Left cardiac atrium (tissue), 4 donors: ENCODE measurements at places on chromosomes 12 and 14.
A peak's percentile ranks its signal among the peaks of the same experiment; 100 is the strongest.

DNA sequence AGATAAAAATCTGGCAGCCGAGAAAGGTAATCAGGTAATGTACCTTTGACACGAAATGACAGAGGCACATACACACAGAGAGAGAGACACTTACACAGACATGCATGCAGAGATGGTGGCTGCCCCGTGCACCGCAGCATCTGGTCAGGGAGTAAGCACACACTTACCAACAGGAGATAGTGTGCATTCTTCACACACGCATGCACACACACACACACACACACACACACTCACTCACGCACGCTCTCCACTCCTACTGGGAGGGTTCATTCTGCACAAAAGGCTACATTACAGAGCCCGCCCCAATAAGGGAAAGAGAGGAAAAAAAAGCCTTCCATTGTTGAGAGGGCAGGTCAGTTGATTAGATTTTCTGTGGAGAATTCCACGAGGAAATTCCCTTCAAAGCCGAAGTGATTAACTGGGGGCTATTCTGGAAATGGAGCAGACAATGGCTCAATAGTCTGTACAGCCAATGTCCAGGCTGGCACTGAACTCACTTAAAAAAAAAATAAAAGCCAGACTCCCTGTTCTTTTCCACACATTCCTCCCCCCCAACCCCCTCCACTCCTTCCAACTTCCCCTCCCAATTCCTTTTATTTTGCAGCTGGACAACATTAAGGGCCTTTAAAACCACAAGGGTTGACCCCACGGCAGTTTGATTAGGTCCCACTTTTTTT is 1.4 kb upstream of the SOX5 start:
- peak; percentile 21 for DNase-seq

- DNase-seq = peak; percentile 63
Measured at GRCh38 chr12:96242597-96242996, 48.4 kb downstream of the ELK3 start.

DNA sequence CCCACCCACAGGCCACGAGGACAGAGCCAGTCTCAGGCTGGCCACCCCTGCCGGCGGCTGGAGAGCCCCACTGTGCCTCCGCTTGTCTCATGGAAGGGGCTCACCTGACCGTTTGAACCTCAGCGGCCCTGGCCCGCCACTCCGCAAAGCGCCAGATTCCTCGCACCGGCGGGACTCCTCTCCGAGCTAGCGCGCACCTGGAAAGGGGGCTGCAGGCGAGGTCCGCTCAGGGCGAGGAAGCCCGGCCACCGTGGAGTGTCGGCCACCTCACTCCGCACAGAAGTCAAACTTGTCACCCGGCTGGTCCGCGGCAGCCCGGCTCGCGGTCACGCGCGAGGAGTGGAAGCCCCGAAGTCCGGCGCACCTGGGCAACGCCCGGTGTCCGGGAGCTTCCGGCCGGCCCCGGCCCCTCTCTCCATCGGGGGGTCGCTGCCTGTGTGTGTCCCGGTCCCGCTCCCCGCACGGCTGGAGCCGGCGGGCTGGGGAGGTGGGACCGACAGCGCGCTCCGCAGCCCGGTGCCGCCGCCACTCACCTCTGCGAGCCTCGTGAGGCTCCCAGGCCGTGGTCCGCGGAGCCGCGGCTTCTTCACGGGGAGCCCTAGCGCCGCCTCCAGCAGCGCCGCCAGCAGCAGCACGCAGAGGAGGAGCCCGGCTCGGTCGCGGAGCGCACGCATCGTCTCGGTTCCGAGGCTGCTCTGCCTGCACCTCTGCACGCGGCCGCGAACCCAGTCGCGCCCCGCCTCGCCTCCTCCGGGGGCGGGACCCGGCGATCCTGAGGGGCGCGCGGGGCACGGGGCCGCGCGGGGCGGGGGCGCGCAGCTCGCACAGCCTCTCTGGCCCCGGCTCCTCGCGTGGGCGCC is at the start of gene ISM2:
ISM2 (minus strand) TSS at position 697 of the 860 bp plus-strand sequence; CDS start at position 674, 23 bp downstream.
- peak; percentile 47 for DNase-seq

- DNase-seq = no peak
Measured at GRCh38 chr12:108611884-108612415, 14.1 kb upstream of the TMEM119 start.

GRCh38 chr12:24788886-24789285 is 160.0 kb downstream of the BCAT1 start:
- DNase-seq = no peak

DNA sequence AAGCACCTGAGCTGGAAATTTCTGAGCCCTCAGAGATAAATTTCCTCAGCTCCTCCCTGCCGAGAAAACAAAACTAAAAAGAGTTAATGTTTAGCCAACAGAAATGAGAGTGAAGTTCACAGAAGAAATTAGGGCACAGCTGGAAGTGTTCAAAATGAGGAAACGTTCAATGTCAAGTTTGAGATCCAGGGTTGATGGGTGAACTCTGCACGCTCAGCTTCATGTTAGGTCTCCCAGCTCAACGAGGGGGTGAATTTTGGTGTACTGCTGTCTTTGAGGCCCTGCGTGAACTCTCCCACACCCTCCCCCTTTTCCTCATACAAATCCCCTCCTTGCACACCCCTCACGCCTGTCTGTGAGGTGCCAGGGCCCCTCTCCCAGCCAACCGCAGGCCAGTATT is 13.3 kb upstream of the OAS3 start:
- no peak for DNase-seq

DNA sequence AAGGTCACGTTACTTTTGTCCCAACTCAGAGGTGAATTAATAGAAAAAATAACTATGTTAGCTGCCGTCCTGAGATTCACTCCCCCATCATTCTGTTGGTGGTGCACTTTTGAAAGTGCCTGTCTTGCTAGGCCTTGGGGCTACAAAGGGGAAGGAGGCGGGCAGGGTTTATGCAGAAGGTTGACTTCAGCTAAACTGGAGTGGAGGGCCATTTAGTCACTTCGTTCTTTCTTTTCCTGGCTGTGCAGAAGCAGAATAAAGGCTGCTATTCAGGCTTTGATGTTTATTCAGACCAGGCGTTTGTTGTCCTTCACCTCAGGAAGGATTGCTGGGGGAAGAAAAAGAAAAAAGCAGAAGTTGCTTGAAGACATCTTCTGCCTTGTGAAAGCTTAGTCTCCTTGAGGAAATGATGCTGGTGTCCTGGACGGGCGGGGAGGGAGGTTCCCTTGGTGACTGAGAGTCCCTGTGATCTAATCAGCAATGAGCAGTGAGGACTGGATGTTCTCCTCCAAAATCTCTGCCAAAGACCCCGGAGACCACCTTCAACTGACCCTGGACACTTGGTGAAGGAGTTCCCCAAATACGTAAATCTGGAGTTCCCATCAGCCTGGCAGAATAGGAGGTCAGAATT is 4.0 kb downstream of the GLT1D1 start:
- no peak for DNase-seq

- no peak for DNase-seq
Measured at GRCh38 chr12:26334621-26335124, 139.3 kb downstream of the SSPN start.

DNA sequence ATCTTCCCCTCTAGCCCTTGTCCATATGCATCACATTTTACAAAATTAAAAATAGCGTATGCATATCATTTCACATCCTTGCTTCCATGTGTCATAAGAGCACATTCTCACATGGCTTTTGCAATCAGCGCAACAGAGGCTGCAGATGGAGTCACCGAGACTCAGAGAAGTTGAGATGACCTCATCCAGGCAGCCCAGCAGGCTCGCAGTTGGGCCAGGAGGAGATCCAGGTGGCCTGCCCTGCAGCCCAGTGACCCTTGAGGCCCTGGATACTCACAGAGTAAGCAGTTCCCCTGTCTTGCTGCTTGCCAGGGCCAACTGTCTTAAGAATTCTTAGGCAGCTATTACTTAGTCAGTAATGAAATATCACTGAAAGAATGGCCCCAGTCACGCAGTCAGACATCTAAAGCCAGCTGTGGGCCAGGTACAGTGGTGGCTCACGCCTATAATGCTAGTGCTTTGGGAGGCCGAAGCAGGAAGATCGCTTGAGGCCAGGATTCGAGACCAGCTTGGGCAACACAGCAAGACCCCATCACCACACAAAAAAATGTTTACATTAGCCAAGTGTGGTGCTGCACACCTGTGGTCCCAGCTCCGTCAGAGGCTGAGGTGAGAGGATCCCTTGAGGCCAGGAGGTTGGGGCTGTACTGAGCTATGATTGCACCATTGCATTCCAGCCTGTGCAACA is 9.1 kb downstream of the CAMKK2 start:
- DNase-seq = no peak

DNA sequence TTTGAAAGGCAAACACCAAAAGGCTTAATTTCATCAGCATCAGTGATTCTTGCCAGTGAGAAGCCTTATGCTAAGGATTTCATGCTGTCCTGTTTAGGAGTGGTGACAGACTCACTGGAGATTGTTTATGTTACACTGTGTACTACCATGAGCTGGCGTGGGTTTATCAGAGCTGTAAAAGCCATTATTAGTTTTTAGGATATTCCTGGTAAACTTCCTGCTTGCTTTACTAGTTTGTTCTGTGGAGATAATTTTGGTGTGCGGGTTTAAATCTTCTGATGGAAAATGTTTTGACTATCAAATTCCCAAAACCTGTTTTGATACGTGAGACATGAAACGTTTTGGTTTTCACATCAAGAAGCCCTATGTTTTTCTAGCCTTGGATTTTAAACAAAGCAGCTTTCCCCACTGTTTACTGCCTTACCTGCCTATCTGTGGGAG is 15.2 kb downstream of the PPFIBP1 start:
- DNase-seq = no peak

DNA sequence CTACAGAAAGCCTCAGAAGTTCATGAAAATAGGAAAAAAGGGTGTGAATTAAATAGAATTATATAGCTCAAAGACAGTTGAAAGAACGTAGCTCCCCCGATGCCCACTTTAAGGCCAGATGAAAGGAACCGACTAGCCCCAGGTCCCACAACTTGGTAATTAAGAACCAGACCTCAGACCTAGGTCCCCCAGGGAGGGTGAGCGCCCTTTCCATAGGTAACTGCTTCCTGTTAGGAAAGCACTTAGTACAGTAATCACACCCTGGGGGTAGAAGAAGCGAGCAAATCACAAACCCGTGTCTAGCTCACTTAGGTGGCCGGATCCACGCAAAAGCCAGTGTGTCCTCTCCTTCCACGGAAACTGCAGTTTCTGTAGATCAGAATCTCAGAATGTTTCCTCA is 77.1 kb downstream of the PLXNC1 start:
- no peak for DNase-seq

DNA sequence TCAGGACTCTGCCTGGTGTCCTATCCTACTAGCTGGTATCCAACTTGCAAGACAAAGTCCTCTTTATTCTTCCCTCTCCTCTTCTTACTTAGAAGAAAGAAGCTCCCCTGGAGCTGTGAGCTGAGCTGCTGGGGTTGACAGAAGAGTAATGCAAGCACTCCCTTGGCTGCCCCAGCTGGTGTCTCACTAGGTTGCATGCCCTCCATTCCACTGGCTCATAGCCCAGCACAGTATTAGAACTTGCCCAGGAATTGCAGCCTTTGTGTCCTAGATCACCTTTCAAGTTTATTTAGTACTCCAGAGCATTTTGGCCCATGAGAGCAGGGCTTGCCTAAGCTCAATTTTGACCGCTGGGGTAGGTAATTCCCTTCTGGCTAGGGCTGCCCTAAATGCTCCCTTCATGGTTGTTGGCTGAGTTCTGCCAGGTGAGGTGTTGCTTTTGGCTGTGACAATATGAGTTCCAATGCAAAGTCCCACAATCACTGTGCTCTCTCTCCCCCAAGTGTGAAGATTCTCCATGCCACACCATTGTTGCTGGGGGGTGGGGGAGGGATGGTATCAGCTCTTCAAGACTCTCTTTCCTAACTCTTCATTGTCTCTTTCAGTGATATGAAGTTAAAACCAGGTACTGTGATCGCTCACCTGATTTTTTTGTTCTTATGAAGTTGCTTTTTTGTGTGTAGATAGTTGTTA is 317.4 kb upstream of the DDHD1 start:
- peak; percentile 30 for DNase-seq

- DNase-seq = no peak
Measured at GRCh38 chr12:57011438-57012424, 4.6 kb downstream of the TAC3 start.

DNA sequence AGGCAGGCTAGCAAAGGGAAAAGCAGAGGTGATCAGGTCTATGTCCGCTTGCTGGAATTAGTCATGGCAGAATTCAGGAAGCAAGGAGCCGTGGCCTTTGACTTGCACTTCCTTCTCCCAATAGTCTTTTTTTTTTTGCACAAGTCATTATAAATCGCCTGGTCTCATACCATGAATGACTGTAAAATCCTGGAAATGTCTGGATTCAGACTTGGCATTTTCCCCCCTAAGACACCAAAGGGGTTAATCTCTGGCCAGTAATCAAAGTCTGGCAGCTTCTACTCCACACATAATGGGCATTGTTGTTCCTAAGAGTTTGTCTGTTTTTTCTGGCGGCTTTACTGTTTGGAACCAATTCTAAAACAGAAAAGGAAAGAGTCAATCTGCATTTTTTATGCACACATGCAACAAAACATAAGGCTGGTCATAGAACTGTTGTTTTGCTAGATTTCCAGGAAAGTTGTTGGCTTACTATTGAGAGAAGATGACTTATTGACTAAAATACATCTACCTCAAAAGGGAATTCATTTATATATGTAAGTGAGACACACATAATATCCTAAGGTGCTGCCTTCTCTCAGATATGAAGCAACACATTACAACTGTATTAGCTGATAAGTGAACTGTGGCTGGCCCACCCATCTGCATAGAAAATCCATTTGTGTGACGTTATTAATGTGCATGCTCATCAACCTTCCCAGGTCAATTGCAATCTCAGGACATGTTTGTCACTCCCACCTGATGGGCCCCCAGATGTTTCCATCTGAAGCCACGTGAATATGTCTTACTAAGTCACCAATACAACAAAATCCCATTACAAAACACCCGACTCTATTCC is 157.3 kb downstream of the BTG1 start:
- no peak for DNase-seq

DNA sequence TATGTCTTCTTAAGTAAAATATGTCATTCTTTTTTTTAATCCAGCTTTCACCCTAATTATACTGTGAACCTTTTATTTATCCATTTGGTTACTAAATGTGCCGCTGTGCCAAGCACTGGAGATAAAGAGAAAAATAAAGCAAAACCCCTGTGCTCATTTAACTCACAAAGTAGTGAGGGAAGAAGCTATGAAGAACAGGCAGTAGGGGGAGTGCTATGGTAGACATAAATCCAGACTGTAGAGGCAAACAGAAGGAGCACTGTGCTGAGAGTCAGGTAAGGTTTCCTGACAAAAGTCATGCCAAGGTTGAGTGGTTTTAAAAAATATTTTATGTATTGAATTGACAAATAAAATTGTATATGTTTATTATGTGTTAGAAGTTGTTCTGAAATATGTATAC is 188.5 kb upstream of the SYT10 start:
- no peak for DNase-seq

DNA sequence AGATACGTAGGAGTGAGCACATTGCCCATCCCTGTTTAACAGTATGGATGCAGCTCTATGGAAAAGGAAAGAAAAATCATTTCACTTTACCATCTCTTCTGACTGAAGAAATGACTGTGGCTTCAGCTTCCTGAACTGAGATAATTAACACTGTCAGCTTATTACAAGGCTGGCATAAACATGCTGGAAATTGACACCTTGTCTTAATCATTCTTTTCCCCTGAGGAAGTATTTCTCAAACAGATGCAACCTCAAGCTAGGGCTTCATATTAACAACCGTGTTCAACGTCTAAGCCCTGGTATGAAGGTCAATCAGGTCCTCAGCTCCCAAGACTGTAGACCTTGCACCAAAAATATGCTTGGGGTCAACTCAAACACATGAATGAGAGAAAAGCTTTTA is 25.0 kb downstream of the RERG start:
- no peak for DNase-seq
